Kidney capillary endothelial cell (primary cell): ENCODE measurements at places on chromosomes 7 and 10.

- no peak for DNase-seq
Measured at GRCh38 chr7:981793-982510, 1.0 kb upstream of the CYP2W1 start.

- DNase-seq = peak; percentile 36
Measured at GRCh38 chr7:44884621-44885393, 523 bp downstream of the PURB start.

DNA sequence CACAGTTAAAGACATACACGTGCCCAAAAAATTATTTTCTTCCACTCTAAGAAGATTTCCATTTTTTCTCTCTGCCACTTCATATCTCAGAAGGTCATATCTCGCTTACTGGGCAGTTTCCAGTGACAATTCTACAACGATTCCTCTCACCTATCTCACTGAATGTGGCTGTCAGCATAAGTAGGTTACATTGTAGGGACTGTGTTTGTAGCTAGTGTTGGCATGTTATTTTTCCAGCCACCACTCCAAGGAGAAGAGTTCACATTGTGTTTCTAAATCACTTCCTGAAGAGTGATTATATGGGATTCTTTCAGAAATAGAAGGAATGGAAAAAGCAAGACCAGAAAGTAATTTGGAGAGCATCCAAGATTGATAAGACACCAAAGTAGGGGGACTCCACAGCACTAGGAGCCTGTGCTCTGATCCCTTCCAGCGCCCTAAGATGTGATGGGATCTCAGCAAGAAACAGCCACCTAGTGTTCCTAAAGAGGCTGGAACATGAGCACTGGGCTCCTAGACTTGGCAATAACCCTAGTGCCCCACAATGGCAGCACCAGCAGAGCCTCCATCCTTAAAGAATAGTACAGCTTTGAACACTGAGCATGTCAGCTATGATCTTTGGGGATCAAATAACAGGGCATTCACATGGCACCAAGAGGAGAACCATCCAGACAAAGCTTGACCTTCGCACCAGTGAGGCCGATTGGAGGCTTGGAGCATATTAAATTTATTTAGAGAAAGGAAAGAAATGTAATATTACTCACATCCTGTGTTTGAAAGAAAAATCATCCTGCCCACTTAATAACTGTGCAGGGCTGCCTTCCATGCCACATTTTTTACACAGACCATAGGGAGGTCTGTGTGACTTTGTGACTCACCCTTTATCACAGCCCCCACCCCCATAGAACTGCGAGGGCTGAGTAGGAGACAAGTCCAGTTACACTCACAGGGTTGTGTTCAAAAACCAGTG is 51.8 kb downstream of the CAV1 start:
- peak; percentile 98 for DNase-seq

- DNase-seq = no peak
Measured at GRCh38 chr7:47357361-47357760, 224.6 kb downstream of the TNS3 start.

DNA sequence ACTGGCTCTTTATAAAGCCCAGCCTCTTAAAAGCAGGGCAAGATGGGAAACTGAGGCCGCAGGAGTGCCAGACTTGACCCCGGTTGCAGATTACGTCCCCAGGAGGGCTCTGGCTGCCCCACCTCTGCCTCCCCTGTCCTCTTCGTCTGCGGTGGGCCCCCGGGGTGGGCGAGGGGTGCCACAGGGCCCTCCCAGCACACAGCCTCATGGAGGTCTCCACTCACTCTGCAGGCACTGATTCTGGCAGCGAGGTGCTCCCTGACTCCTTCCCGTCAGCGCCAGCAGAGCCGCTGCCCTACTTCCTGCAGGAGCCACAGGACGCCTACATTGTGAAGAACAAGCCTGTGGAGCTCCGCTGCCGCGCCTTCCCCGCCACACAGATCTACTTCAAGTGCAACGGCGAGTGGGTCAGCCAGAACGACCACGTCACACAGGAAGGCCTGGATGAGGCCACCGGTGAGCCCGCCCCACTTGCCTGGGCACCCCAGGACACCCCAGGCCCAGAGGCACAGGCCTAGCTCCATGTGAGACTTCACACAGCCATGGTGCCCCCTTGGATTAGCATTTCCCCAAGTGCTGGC is 39.4 kb upstream of the SLC29A3 start:
- no peak for DNase-seq
